Stimulated activated CD4-positive, alpha-beta T cell treated with anti-CD3 and anti-CD28 coated beads, Interleukin-1b, Interleukin-23, amount 100 ng/mL, for 1 hour (primary cell): ENCODE measurements at places on chromosomes 3 and 15.

GRCh38 chr3:175398676-175399075 is 539.5 kb downstream of the NAALADL2 start:
- DNase-seq: no peak

GRCh38 chr15:27686369-27686768 is 412.7 kb downstream of the OCA2 start:
- no peak for DNase-seq

DNA sequence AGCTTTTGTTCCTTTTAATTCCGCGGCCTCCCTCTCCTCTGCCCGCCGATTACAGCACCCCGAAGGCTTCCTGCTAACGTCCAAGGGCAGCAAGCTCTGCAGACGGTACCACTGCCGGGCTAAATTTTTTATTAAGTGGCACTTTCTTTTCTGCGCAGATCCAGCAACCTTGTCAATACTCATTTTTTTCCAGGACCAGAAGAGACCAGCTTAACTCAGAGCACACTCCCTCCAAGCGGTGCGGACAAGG is 542 bp upstream of the MEIS2 start:
- DNase-seq: no peak

DNA sequence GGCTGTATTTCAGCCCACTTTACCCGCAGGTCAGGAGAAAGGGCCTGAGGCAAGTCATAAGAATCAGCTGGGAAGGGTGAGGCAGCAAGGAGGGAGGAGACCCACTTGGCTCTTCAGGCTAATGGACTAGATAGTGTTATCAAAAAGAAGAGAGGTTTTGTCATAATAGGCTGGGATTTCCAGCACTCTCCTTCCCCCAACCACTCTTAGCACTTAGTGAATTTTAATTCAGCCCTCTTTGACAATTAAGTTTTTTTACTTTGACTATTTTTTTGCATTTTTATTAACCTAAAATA is 771 bp downstream of the MPI start:
- DNase-seq: no peak

- DNase-seq: no peak
These were observed 82.8 kb downstream of the RORA start for GRCh38 chr15:61146091-61146930.

- DNase-seq: no peak
These were observed 41.5 kb downstream of the PRKCD start for GRCh38 chr3:53202331-53203015.

GRCh38 chr3:197186887-197187588 is 111.4 kb downstream of the DLG1 start:
- no peak for DNase-seq

DNA sequence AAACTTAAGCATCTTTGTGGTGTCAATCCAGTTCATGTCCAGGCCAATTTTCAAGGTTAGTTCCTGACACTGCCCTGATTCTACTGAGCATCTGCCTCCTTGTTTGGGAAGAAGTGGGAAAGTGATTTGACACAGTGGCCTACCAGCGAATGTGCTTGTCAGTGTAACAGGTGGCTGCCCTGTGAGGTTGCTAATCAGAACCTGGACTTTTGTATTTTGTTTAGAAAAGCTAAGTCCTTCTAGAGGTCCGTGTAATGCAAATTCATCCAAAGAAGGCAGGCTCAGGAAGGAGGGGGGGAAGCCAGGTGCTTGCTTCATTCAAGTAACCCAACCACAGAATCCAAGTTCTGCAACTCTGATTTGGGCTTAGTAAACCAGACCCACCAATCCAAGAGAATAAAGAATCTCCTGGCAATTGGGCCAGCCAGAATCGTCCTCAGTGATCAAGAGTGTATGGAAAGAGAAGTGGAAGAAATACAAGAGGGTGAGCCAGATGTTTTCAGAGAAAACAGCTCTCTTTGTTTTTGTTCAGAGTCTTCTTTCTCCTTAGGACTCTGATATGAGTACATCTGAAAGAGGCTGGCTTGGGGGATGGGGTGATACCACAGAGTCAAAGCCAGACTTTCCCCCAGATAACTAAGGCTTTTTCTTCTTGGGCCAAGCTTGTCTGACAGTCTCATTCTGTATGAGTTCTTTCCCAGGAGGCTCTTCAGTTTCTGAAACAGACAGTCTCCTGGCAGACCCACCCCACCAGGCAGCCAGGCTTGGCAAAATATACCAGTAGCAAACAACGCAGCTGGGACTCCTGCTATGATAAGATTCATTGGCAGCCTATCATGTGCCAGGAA is 508.9 kb upstream of the TBL1XR1 start:
- DNase-seq: no peak

DNA sequence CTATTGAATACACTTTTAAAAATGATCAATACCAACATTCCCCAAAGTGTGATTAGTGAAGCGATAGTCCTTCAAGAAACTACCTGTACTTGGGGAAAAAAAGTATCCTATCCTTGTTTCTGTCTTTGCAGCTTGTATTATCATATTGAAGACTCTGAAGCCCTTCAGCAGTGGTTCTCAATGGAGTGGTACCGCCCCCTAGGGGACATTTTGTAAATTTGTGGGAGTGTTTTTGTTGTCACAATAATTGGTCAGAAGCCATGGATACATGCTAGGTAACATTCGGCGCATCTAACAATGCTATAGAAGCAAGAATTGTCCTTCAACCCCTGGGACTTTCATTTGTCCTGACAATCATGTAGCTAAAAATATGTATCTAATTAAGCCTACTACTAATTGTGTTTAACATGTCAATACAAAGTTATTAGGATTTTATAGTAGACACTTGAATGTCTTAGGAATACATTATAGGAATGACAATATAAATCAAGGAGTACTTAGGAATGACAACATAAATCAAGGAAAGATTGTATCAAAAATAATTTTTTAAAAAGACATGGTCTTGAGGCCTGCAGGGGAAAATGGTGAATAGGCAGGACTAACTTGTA is 53.7 kb downstream of the NMD3 start:
- no peak for DNase-seq

- no peak for DNase-seq
These were observed 37.0 kb downstream of the CCNL1 start for GRCh38 chr3:157122832-157123427.
